ENCODE measurements at places on chromosomes 13 and 19.

GRCh38 chr19:410243-410781 lies 1.4 kb upstream of the C2CD4C start:
- no peak for DNase-seq

- no peak for DNase-seq
Observed at GRCh38 chr13:75153834-75154233, 328.1 kb downstream of the TBC1D4 start.

- DNase-seq, result peak; percentile 96
Observed at GRCh38 chr19:4400135-4400936, at the start of gene SH3GL1. Gene SH3GL1, minus strand, starts transcription at chr19:4400547. Its CDS starts 179 bp downstream, at chr19:4400368.

DNA sequence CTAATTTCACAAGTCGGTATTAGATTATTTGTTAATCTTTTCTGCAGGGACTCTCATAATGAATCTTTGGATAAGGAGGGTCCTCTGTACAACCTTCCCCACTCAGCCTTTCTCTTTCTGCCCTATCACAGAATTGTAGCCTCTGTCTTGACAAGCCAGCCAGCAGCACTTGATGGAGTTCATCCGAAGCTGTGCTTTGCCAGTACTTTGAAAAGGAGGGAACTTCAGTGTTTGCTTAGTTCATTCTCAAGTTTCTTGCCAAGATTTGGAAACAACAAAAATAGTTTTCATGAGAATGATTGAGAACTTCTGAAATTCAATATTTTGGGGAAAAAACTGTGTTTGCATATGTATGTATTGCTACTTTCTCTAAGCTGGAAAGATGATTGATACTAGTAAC lies 69.3 kb upstream of the HMGB1 start:
- no peak for DNase-seq

DNA sequence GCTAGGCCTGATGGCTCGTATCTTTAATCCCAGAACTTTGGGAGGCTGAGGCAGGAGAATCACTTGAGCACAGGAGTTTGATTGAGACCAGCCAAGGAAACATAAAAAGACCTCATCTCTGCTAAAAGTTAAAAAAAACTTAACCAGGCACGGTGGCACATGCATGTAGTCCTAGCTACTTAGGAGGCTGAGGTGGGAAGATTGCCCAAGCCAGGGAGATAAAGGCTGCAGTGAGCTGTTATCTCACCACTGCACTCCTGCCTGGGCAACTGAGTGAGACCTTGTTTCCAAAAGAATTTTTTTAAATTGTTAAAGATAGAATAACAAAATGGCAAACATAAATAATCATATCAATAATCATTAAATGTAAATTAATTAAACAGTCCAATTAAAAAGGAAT lies 365.8 kb downstream of the MTUS2 start:
- DNase-seq, result no peak

GRCh38 chr19:17220207-17220758 lies 5.1 kb downstream of the USE1 start:
- no peak for DNase-seq

GRCh38 chr19:55086730-55087541 lies 11.3 kb downstream of the EPS8L1 start:
- peak; percentile 98 for DNase-seq

DNA sequence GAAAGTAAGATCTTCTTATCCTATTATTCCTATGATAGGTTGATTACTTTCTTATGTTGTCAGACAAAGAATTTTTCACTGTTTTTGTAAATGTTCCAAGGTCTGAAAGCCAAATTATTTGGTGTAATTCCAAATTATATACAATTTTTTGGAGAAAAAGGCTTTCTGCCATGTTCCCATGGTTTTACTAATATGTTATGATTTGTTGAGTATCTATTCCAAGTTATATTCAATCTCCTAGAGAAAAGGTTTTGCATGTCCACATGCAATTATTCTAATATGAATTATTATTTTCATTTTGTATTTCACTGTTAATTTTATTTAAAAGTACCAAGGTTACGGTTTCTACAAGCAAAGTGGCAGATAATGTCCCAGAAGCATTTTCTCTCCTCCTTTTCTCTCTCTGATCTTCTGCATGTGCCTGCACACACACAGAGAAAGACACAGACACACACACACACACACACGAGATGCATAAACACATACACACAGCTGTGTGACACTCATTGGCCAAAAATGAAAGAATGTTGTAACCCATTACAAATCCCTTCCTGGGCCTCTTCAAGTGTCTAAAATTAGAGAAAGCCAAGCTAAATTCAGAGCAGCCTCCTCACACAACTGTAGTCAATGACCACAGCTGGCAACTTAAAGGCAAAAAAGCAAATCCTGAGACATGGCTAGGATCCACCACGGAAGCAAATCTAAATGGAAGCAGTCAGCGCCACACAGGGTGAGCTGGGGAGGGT lies 621.0 kb downstream of the EFNB2 start:
- no peak for DNase-seq

GRCh38 chr13:107819071-107819470 lies 396.3 kb downstream of the LIG4 start:
- DNase-seq, result no peak

GRCh38 chr13:42377640-42378382 lies 105.9 kb downstream of the AKAP11 start:
- DNase-seq, result no peak

- peak; percentile 92 for DNase-seq
Observed at GRCh38 chr13:40341501-40341900, 324.9 kb downstream of the FOXO1 start.

- no peak for DNase-seq
Observed at GRCh38 chr19:53365899-53366493, 491 bp downstream of the ZNF525 start.

- no peak for DNase-seq
Observed at GRCh38 chr19:17456127-17456526, 4.6 kb downstream of the NXNL1 start.

DNA sequence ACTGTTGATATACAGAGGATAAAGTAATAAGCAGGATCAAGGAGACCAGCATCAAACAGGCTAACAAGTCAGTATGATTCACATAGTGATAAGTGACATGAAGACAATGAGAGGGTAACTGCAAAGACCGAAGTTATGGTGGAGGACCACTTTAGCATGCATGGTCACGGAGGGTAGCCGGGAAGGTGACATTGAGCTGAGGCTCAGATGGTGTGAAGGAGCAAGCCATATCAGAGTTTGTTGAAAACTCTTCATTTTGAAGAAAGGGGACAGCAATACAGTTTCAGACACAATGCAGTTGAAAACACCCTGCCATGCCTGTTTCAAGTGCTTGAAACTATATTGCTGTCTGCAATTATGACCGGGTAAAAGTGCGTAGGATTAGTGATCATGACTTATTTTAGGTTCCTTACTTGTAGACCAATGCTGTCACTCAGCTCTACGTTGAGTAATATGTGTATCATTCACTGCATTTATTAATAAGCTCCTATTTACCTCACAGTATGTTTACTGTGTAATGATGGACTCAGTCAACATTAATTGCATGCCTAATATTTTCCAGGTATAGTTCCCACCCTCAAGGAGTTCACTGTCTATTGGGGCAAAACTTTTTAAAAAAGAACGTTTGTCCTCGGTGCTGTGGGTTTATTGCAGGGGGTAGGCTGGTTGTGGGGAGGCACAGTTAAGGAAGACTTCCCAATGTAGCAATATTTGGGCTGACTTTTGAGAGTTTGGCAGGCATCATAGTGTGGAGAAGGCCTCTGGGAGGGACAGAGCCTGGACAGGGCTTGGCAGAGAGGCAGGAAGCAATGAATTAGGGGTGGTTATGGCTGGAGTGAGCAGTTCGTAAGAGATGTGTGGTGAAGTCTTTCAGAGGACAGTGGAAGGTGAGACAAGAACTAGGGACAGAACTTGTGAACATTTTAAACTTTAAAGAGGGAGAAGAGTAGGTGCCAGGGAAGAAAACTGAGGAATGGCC lies 3.2 kb downstream of the UBAC2 start:
- no peak for DNase-seq

DNA sequence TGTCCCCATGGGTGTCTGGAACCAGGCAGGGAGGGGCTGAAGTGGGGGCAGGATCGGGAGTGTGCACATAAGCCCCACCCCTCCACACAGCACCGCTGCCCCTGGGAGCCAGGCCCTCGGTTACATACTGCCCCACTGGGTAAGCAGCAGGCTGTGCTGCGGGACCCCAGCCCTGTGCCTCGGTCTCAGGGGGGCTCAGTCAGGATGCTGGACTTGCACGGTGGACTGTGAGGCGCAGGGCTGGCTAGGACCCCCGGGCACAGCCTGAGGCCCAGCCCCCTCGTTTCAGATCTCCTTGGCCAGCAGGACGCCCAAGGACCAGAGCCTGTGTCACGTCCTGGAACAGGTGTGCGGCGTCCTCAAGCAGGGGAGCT lies 16.3 kb downstream of the MPND start:
- DNase-seq, result no peak

- DNase-seq, result no peak
Observed at GRCh38 chr13:77047649-77048343, 20.8 kb upstream of the FBXL3 start.

DNA sequence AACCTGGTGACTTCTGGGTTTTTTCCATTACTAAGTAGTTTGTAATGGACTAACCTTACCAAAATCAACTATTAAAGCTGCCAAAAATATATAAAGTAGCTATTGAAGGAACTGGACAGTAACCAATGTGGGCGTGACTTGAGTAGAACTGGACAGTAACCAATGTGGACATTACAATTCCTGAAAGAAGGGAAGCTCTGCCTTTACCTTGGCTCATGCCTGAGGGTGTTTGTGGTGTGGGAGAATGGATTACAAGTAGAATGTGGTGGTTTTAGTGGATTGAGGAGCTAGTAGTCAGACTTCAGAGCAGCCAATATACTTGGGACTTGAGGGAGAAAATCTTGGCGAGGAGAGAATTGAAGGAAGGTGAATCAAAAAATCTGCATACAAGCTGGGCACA lies 17.5 kb downstream of the LRRC63 start:
- DNase-seq, result no peak

- DNase-seq, result no peak
Observed at GRCh38 chr13:103282571-103283450, 216.6 kb upstream of the SLC10A2 start.

DNA sequence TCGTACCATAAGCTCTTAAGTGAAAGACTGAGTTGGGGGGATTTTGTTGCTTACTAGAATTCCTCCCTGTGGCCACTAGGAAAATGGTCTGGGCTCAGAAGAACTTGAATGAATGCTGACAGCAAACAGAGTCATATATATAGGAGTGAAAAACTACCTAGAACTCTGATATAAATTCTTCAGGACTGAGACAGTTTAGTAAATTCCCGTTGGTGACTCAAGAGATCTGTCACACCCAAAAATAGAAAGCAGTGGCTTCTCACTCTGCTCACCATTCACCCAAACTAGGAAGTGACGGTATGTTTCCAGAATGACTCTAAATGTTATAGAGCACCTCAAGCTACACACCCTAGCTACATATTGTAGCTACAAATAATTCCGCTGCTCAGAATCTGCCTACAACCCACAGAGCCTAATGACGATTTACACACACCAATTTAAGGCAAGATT lies 116.2 kb downstream of the TBC1D4 start:
- no peak for DNase-seq

DNA sequence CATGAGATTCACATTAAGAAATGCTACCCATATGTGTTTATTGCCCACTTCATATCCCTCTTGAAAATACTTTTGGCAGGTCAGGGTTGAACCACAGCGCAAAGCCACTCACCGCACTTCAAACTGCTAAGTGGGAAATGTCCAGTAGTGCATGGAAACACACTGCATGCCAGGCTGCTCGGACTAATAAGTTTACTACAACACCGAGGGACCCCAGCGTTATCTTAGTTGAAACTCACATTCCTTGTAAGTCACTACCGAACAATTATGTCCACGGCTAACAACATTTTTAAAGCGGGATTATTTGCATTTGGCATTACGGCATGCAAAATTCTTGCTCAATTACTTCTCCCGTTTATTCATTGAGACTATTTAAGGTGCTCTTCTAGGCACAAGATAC lies 4.0 kb downstream of the BRD4 start:
- no peak for DNase-seq

DNA sequence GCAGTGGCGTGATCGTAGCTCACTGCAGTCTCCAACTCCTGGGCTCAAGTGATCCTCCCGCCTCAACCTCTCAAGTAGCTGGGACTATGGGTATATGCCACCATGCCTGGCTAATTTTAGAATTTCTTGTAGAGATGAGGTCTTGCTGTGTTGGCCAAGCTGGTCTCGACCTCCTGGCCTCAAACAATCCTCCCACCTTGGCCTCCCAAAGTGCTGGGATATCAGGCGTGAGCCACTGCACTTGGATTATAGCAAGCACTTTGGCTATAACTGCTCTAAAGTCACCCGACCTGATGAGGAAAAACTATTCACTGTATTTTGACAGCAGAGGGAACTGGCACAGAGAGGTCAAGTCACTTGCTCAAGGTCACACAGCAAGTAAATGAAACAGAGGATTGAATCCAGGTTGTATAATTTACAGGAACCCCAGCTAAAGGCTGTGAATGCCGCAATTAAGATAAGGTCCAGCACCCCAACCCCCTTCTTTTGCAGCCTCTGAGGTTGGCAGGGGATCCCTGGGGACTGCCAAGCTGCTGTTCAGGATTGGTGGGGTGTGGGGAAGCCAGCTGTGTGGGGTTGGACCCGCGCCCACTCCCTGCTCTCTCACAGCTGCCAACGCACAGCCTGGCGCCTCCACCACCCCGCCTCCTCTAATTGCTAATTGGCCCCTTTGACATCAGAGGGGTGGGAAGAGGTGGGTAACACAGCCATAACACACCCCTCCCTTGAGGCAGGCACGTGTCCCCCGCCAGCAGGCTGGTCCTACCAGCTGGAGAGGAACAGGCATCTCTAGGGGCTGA lies 6.0 kb downstream of the TMIGD2 start:
- DNase-seq, result peak; percentile 46

DNA sequence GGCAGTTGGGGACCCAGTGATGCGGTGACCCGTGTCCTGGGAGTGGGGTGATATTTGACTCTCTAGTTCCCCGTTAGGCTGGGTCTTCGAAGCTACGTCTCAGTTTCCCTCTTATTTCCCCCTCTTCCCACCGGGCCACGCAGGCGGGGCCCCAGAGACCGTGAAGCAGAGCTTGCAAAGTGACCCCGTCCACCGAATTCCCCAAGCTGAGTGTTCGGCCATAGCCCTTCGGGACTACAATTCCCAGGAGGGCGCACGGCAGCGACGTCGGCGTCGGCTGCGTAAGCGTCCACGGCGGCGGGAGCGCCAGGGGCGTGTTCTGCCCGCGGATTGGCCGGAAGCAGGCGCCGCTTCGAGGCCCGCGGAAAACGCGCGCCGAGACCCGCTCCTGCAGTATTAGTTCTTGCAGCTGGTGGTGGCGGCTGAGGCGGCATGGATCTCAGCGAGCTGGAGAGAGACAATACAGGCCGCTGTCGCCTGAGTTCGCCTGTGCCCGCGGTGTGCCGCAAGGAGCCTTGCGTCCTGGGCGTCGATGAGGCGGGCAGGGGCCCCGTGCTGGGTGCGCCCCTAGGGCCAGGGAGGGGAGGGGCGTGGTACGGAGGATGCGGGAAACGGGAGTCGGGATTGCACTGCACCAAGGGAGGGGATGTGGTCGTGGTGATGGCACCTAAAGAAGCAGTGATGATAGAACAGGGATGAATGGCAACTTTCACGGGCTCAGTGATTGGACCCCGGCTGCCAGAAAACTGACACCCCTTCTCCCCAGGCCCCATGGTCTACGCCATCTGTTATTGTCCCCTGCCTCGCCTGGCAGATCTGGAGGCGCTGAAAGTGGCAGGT lies at the start of gene RNASEH2A:
Gene RNASEH2A, plus strand, starts transcription at position 343 of the 840 bp plus-strand sequence. Its CDS starts 90 bp downstream, at position 433.
- DNase-seq, result peak; percentile 92
